ENCODE measurements at places on chromosomes 2 and 18. TPM values are rescaled to one million over a fixed set of nuclear protein-coding genes. Genes with fewer than 3 reads are reported as not detected.
A peak's percentile ranks its signal among the peaks of the same experiment; 100 is the strongest.

DNA sequence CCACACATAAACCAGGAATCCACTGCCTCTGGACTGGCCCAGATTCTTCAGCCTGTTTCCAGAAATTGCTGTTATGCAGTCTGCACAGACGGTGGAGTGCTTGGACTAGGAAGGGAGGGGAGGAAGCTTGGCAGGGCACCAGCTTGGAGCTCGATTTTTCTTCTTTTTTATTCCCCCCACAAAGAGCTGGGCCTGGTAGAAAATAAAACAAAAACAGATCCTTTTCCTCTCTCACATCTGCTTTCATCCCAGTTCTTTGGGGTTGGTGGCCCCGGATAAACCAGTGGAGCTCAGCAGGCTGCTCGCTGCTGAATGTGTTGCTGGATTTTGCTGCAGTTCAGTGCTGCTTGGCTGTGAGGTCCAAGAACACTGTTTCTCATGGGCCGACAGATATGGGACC is 16.0 kb downstream of the LRRTM1 start:
- DNase-seq, result no peak
- H3K4me3 ChIP-seq, result no peak overlapping the region
- no peaks in the 10 kb centered on the region for H3K36me3 ChIP-seq
- H3K4me1 ChIP-seq, result no peaks in the 10 kb centered on the region
- no peaks in the 10 kb centered on the region for H3K27me3 ChIP-seq

DNA sequence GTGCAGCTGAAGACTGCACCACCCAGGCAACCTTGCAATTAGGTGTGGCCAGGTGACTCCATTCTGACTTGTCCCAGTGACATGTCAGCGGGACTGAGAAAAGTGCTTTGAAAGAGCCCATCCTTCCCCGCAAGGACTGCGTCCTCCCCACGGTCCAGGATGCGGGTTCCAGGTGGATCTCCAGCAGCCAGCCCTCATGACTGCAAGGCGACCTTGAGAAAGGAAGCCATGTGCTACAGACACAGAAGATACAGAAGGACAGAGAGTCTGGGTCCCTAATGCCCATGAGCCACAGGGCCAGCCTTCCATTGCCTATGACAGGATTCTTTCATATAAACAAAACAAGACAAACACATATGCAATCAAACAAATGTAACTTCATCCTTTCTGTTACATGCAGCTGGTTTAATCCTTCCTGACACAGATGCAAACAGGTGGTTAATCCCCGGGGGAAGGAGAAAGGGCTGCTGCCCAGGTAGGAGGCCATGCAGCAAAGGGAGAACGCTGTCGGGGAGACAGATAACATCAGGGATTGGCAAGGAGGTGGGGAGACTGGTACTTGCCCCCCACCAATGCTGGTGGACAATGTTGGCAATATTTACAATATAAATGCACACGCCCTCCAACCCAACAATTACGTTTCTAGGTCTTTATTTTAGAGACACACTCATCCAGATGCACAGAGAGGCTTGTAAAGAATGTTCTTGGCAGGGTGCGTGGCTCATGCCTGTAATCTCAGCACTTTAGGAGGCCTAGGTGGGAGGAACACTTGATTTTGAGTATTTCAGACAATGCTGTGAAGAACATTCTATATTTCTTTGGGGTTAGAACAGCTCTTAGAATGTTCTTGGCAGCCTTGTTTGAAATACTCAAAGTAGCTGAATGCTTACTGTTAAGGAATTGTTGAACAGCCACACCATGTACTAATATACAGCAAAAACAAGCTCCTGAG is 64.8 kb downstream of the NCAPH start:
- H3K27me3 ChIP-seq, result no peaks in the 10 kb centered on the region
- no peaks in the 10 kb centered on the region for H3K4me1 ChIP-seq
- DNase-seq, result no peak
- H3K36me3 ChIP-seq, result no peaks in the 10 kb centered on the region

GRCh38 chr2:101473911-101474701 is 806 bp downstream of the RFX8 start:
- H3K27ac ChIP-seq, result no peak overlapping the region
- peak overlapping the region; percentile 80 for H3K4me3 ChIP-seq
- peak; percentile 59 for DNase-seq
- peaks cover 4% of the 10 kb centered on the region for H3K4me1 ChIP-seq

DNA sequence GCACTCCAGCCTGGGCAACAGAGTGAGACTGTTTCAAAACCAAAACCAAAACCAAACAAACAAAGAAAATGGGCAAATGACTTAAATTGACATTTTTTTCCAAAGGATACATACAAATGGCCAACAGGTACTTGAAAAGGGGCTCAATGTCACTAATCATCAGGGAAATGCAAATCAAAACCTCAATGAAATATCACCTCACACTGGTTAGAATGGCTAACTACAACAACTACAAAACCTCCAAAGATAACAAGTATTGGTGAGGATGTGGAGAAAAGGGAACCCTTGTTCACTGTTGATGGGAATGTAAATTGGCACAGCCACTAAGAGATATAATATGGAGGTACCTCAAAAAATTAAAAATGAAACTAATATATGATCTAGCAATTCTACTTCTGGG is 213.2 kb upstream of the HS6ST1 start:
- DNase-seq, result no peak
- no peaks in the 10 kb centered on the region for H3K27me3 ChIP-seq
- no peak overlapping the region for H3K4me3 ChIP-seq
- H3K4me1 ChIP-seq, result no peaks in the 10 kb centered on the region
- no peaks in the 10 kb centered on the region for H3K36me3 ChIP-seq

- no peak overlapping the region for H3K4me3 ChIP-seq
- H3K4me1 ChIP-seq, result no peaks in the 10 kb centered on the region
- no peak overlapping the region for H3K27ac ChIP-seq
- H3K27me3 ChIP-seq, result no peaks in the 10 kb centered on the region
These were observed 27.2 kb upstream of the FBLN7 start for GRCh38 chr2:112110966-112111365.

DNA sequence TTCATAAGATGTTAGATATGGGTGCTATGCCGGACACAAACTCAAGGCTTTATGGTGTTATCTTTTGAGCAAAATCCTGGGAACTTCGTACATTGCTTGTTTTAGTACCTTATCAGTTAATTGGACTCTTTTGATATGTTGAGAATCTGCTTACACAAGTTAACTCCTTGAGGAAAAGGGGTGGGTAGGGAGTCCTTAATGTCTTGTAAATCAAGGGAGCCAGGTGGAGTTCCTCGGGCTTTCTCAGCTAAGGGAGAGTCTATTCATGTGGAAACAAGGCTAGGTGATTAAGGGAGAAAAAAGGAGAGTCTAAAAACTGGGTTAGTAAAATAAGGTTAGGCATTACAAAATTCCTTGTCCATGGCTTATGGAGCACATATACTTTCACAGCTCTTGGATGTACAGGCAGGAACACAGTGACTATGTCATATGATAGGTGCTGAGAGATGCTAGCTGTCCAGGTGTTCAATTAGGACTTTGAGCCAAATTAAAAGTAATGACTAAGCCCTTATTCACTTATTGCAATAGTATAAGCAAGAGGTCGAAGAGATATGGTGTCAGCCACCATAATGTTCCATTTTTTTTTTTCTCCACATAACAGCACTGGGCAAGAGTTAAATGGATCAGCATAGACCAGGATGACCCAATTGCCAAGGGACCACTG is 59.5 kb upstream of the DYNAP start:
- no peaks in the 10 kb centered on the region for H3K27me3 ChIP-seq
- peak overlapping the region; percentile 75 for H3K4me3 ChIP-seq
- H3K4me1 ChIP-seq, result peaks cover 20% of the 10 kb centered on the region
- H3K36me3 ChIP-seq, result peaks cover 16% of the 10 kb centered on the region

- peaks cover 4% of the 10 kb centered on the region for H3K4me1 ChIP-seq
- no peak overlapping the region for H3K4me3 ChIP-seq
- no peaks in the 10 kb centered on the region for H3K36me3 ChIP-seq
- no peak overlapping the region for H3K27ac ChIP-seq
- H3K27me3 ChIP-seq, result no peaks in the 10 kb centered on the region
These were observed 122.1 kb downstream of the SH3BP4 start for GRCh38 chr2:235073868-235074413.

DNA sequence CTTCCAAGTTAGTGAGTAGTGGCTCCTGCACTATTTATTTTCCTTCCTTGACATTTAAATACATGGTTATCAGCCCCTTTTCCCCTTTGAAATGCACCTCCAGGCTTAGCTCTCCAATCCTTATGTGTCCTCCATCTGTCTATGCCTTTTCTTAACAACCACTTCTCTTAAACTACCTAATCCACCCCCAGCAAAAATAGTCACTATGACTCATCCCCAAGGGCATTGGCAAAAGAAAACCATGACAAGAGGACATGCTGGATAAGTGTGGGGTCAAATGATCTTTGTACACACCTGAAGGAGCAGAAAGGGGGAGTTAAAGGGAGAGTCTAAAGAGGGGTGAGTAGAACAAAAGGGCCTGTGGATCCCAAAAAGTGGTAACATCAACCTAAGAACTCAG is 127.2 kb downstream of the ANKRD44 start:
- H3K27me3 ChIP-seq, result no peaks in the 10 kb centered on the region
- H3K4me1 ChIP-seq, result no peaks in the 10 kb centered on the region
- H3K36me3 ChIP-seq, result no peaks in the 10 kb centered on the region
- H3K4me3 ChIP-seq, result no peak overlapping the region
- DNase-seq, result no peak

DNA sequence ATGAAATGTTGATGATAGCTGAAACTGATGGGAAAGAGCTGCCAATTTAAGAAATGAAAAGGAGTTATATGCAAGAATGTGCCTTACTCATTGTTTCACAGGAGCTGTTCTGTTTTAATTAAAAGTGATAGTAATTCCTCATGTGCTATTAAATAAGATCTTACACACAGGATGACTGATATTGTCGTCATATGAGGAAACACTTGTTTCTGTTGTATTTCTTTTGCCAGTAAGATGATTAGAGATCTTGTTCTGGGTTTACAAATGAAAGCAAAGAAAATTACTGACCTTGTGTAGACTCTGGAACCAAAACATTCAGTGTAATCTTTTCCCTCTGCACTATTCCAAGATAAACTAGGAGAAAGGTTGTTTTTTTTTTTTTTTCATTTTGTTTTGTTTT is 123.6 kb downstream of the MAP3K20 start:
- H3K4me1 ChIP-seq, result peaks cover 12% of the 10 kb centered on the region
- DNase-seq, result no peak
- no peaks in the 10 kb centered on the region for H3K36me3 ChIP-seq
- H3K4me3 ChIP-seq, result no peak overlapping the region
- no peaks in the 10 kb centered on the region for H3K27me3 ChIP-seq

DNA sequence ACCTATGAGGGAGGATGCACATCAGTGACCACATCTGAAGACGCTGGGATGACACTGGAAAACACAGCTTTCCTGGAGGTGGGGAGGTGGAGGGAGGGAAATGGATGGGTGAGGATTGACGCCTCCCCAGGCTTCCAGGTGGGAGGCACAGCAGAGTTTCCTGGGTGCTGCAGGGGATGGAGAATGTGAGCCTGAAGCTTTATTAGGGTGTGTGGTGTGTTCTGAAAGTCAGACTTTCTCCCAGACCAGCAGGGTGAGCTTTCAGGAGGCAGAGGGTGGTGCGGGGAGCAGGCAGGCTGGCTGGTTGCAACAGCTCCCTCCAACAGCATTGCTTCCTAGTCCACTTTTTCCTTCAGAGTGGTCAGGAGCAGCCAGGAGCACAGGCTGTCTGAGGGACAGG is 263.1 kb downstream of the CELF4 start:
- H3K36me3 ChIP-seq, result no peaks in the 10 kb centered on the region
- DNase-seq, result no peak
- no peaks in the 10 kb centered on the region for H3K27me3 ChIP-seq
- no peaks in the 10 kb centered on the region for H3K4me1 ChIP-seq
- H3K4me3 ChIP-seq, result no peak overlapping the region

GRCh38 chr18:9629709-9630108 is 15.3 kb upstream of the PPP4R1 start:
- no peaks in the 10 kb centered on the region for H3K36me3 ChIP-seq
- H3K4me1 ChIP-seq, result peaks cover 3% of the 10 kb centered on the region
- H3K4me3 ChIP-seq, result no peak overlapping the region
- no peak overlapping the region for H3K27ac ChIP-seq
- H3K27me3 ChIP-seq, result no peaks in the 10 kb centered on the region
- no peak for DNase-seq

GRCh38 chr2:207534417-207534816 is 4.7 kb downstream of the CREB1 start:
- peaks cover 9% of the 10 kb centered on the region for H3K36me3 ChIP-seq
- H3K27me3 ChIP-seq, result no peaks in the 10 kb centered on the region
- no peaks in the 10 kb centered on the region for H3K4me1 ChIP-seq
- DNase-seq, result no peak
- no peak overlapping the region for H3K4me3 ChIP-seq

- H3K4me3 ChIP-seq, result peak overlapping the region; percentile 58
- no peaks in the 10 kb centered on the region for H3K27me3 ChIP-seq
- H3K4me1 ChIP-seq, result peaks cover 5% of the 10 kb centered on the region
- DNase-seq, result no peak
- H3K36me3 ChIP-seq, result 0 out of 2 replicates have a peak, but pooled peaks cover 3% of the 10 kb centered on the region
These were observed 77.0 kb upstream of the TACR1 start for GRCh38 chr2:75276093-75277029.

DNA sequence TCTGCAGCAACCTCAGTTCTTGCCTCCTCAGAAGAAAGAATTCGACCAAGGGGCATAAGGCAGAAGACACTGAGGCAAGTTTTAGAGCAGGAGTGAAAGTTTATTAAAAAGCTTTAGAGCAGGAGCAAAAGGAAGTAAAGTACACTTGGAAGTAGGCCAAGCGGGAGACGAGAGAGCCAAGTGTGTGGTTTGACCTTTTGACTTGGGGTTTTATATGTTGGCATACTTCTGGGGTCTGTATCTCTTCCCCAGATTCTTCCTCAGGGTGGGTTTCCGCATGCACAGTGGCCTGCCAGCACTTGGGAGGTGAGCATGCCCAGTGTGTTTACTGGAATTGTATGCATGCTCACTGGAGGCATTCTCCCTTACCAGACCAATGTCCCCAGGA is 59.3 kb upstream of the ANKRD44 start:
- DNase-seq, result no peak
- H3K4me3 ChIP-seq, result no peak overlapping the region
- no peaks in the 10 kb centered on the region for H3K27me3 ChIP-seq

GRCh38 chr2:240114233-240114632 is 21.9 kb downstream of the COPS9 start:
- no peak overlapping the region for H3K4me3 ChIP-seq
- peaks cover 4% of the 10 kb centered on the region for H3K4me1 ChIP-seq
- no peaks in the 10 kb centered on the region for H3K36me3 ChIP-seq
- H3K27ac ChIP-seq, result no peak overlapping the region

Gene UGT1A10
- not detected for total RNA-seq

Gene RFTN2
- 0.28 TPM for total RNA-seq

Gene DSG2
- 107 TPM for total RNA-seq

Gene SRD5A2
- not detected for total RNA-seq

Gene TNFAIP6
- 0.81 TPM for total RNA-seq

Gene NTSR2
- not detected for total RNA-seq

Gene GKN1
- total RNA-seq, result not detected

Gene TRABD2A
- total RNA-seq, result 1.7 TPM

Measured in H9 (cell line).